Fibroblast of skin of back (primary cell): ENCODE measurements at places on chromosomes 7 and 10.

DNA sequence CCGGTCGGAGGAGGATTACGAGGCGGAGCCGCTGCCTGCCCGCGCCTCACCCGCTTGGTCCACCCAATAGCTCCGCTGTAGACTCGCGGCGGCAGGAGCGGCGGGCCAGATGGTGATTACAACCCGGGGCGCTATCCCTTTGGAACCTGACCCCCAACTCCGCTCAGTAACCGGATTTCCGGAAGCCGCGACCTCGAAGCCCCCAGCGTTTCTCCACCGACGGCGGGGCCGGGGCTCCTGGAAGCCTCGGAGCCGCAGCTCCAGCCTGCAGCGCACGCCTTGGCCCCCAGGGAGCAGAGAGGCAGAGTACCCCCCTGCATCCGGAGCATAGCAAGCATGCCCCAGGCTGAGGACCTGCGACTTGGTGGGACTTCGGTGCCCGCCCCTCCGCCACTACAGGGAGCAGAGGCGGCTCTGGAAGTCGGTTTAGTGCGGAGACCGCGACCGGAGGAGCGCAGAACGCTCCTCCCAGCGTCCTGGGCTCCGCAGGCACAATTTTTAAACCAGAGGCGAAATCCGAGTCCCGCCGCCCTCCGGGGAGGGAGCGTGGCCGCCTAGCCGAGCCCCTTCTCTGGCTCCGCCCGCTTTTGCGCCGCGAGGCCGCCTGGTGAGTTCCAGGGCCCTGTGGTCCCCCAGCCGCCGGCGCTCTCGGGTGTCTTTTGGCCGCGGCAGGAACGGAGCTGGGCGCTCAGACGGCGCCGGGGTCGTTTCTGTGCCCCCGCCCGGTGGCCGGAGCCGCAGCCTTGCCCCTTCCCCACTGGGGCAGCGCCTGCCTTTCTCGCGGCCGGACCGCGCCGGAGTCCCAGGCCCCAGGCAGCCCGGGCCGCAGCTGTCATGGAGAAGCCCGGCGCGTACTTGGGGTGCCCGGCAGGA, 28.2 kb upstream of the BMS1 start:
- peak; percentile 10 for DNase-seq

DNA sequence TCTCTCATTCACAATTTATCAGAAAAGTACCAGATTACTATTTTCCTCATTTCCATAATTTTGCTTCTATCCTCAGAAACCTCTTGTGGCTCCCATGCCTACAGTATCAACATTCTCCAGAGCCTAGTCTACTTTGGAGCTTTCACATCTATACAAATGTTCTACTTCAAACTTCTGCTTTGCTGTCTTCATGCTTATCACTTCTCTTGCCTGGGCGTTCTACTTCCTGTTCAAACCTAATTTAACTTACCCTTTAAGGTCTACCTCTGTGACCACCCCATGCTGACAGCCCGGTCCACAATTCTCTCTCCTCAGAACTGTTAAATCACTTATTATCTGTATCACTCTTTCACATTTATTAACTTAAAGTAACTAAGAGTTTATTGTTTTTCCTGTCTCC, 6.1 kb upstream of the PTPN12 start:
- no peak for DNase-seq

GRCh38 chr10:71887743-71888142, 36.7 kb upstream of the PSAP start:
- DNase-seq = no peak

DNA sequence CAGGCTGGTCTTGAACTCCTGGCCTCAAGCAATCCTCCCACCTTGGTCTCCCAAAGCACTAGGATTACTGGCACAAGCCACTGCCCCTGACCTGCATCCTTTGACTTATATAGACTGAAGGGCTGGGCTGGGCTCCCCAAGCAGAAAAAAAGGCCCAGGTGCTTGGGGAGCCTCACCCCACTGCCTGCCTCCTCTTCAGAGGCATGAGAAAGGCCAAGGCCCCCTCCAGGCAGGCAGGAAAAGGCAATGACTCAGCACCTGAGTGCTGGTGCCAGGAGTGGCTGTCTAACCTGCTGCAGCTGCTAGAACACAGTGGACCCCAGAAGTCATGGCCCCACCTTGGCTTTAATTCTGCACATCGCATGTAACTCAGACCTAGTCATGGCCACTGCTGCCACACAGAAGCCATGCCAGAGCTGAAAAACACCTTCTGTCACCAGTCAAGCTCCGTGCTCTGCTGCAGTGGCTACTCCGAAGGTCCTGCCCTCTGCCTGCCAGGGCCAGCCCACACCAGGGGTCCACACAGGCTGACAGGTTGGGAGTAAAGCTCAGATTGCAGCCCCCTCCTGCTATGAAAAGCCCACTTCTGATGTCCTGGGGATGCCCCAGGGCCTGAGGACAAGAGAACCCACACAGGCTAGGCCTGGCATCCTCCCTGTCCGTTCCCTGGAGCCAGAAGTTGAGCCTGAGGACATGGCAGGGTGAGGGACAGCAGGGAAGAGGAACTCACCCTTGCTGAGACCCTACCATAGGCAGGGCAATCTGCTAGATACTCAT, 48.5 kb downstream of the GRID1 start:
- no peak for DNase-seq

DNA sequence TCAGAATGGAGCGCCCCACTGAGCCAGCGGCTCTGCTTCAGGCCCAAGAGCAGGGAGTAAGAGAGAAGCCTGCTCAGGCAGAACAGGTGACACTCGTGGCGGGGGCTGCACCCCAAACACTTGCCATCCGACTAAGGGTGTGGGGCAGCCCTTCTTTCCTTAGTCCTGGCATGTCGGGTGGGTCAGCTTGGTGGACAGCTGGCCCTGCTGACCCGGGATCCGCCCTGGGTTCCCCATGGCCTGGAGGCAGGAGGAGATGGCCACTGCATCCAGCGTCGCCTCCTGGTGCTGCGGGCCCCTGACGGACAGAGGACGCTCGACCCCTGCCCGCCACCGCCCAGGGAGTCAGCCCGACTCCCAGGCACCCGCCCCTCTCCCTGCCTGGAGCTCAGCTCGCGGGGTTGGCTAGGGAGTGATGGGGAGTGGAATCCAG, 1.2 kb upstream of the PAOX start:
- no peak for DNase-seq

- no peak for DNase-seq
These were observed 66.4 kb upstream of the SCIN start for GRCh38 chr7:12504149-12504548.

DNA sequence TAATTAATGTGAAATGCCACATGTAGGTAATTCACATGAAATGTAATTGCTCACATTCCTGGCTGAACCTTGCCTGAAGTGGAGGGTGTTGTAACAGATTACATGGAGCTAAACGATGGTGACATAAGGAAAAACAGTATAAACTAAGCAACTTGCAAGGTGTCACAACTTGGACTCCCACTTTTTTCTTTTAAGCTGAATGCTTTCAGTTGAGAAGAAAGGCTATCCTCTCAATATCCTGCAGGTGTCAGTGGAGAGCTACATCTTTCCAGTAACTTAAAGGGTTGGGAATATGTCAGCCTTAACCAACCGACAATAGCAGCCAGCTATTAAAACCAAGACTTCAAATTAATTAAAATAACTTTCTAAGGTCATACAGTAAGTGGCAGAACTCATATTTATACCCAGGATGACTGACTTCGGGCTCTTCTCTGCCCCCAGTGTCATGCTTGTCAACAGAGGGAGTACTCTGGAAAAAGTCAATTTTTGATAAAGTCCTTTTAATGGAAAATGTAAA, 33.7 kb downstream of the NRBF2 start:
- peak; percentile 77 for DNase-seq

GRCh38 chr7:97064972-97065587, 40.4 kb upstream of the DLX5 start:
- DNase-seq = peak; percentile 44

DNA sequence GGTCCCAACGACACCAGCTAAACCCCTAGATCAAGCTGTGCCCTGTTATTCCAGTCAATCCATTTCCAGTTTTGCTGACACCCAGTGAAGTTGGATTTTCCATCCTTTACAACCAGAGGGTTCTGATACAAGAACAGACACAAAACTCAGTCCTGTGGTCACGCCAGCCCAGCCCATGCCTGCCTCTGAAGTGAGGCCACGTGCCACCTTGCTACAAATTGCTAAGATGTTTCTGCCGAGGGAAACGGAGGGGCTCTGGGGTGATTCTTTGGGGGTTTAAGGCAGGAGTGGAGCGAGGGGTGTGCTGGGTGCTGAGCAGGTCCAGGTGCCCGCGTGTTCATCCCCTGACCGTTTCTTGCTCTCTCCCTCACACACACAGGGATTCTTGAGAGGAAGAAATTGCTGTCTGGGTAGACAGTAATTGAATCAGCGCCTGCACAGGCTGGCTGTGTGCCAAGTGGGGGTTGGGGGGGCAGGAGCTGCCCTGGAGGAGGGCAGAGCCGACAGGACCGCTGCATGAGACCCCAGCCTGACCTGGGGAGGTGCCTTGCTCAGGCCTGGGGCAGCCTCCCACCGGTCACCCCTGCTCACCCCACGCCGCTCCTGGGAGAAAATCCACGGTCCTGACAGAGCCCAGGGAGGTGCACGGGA, 38.1 kb downstream of the ADAP1 start:
- no peak for DNase-seq

DNA sequence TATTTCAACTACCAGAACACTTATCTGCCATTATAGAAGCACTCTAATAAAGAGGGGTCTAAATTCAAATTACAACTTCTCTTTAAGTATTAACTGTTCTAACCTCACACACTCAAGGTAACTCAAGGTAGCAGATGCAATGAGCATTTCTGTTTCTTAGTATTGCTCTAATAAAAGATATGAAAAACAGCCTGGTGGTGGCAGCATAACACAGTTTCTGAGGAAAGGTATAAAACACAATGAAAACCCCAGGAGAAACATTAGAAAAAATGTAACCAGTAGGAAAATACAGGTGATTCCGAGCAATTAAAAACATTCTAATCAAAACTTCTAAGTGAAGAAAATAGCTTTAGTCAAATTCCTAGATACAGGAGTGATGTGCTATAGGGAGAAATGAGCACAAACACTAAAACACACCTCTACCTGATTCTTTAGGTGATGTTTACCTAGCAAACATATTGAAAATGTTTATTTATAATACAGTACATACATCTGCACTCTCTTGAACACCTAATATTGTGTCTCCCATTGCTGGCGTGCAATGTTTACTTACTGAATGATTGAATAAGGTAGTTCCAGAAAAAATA, 3.5 kb downstream of the MKRN1 start:
- peak; percentile 44 for DNase-seq

DNA sequence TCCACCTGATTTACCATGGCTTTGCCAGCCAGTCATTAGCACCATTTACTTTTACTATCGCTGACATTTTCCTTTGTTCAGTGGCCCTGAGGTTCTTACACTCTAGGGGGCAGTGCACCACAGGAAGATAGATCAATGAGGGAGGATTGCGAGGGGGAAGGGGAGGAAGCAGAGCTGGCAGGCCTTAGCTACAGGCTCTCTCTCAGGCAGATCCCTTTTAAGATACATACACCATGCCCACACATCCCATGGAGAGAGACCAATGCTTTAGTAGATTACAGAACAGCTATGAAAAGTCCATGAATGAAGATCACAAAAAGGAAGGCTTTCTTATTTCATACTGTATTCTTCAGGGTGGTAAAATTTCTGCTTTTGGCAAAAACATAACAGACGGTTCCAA, 47.4 kb downstream of the DENND11 start:
- DNase-seq = peak; percentile 62

GRCh38 chr10:96675846-96676245, 44.5 kb downstream of the PIK3AP1 start:
- DNase-seq = no peak

DNA sequence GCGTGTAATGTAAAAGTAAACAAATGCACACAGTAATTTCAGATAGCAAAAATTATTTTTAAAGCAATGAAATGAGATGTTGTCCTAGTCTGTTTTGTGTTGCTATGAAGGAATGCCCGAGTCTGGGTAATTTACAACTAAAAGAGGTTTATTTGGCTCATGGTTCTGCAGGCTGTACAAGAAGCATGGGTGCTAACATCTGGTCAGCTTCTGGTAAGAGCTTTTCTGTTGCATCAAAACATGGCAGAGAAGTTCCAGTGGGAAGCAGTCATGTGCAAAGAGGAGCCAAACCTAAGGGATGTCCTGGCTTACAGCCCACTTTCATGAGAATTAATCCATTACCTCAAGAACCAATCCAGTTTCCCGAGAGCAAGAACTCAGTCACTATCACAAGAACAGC, 62.9 kb upstream of the MNX1 start:
- DNase-seq = no peak

DNA sequence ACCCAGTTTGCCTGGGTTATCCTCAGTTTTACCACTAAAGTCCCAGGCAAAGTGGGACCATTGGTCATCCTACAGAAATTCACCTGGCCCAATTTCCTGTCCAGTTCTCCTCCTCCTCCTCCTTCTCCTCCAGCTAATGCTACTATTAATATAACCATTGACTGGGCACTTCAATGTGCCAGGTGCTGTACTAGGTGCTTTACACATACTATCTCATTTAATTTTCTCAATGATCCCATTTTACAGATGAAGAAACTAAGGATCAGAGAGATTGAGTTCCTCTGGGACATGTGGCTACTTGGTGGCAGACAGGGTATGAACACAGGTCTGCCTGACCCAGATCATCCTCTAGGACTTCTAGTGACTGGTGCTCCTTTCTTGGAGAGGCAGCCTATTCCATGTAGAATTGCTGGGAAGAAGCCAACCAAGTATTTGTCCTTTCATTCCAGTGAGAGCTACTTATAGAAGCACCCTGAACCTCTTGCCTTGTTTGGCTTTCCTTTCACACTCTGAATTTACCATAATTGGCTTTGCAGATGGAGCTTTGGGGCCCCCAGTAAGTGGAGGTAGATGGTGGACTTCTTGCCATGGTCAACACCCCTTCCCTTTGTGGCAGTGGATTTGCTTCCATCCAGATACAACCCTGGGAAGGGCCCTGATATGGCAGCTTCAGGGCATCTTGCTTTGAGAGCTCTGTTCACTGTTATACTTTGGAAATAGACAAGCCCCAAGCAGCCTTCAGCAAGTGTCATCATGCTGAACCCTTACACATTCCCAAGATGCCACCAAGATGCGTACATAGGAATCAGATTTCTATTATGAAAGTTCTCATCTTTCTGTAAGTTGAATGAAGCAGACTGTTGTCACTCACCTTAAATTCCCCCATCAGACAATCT, 78.7 kb downstream of the MYOF start:
- DNase-seq = peak; percentile 64

- no peak for DNase-seq
These were observed 16.6 kb upstream of the PTN start for GRCh38 chr7:137360087-137360679.

- peak; percentile 75 for DNase-seq
These were observed 20.5 kb upstream of the PITRM1 start for GRCh38 chr10:3192856-3193635.

DNA sequence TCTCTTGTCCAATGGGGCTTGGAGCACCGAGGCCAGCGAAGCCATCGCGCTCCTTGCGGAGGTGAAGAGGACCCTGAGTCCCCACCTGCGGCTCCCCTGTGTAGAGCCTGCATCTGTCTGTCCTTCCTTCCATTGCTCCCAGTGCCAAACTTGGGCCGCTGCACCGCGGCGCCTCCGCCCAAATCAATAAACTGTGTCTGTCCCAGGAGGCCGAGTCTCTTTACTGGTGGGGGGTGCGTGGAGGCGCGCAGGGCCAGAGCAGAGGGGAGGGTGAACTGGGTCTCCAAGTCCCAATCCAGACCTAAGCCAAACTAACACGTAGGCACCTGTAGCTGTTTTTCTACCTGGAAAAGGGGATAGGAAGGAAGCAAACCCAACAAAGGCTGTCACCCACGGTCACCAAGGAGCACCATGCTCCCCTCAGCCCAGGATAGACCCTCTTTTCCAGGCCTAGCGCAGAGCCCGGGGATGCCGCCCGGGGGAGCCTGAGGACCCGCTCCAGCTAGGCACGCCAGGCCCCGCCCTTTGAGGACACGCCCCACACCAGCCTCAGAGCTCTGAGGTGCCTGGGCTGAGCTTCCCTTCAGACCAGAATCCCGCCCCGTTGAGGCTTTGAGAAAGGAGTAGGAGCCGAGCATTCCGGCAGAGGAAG, 1.2 kb upstream of the CHAT start:
- no peak for DNase-seq
